ENCODE measurements at places on chromosomes 7 and 10.

GRCh38 chr7:158315326-158315725, 272.3 kb downstream of the PTPRN2 start:
- DNase-seq = no peak

- DNase-seq = no peak
Observed at GRCh38 chr10:124711145-124711544, 33.0 kb downstream of the FAM53B start.

DNA sequence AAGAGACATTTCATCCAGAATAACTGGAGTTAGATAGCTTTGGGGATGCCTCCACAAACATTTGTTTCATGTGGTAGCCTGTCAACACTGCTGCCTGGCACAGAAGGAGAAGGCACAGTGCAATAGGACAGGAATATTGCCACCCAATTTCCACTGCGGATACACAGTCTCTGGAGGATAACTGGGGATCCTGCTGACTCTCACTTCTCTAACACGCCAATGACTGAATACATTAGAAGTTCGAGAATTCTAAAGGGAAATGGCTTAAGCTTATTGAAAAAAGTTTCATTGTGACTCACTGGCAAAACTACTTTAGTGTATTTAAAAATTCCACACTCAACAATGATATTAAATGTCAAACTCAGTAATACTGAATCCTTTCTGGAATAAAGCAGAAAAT, 12.9 kb downstream of the ARL3 start:
- no peak for DNase-seq

GRCh38 chr10:122173337-122173736, 97.8 kb upstream of the BTBD16 start:
- DNase-seq = no peak

GRCh38 chr10:49408519-49409306, 12.8 kb upstream of the DRGX start:
- DNase-seq = no peak

GRCh38 chr10:103548581-103549348, 55.3 kb downstream of the NEURL1 start:
- DNase-seq = no peak

GRCh38 chr10:11162828-11163599, 145.3 kb downstream of the CELF2 start:
- no peak for DNase-seq

- no peak for DNase-seq
Observed at GRCh38 chr7:7148798-7149481, 33.4 kb upstream of the C1GALT1 start.

DNA sequence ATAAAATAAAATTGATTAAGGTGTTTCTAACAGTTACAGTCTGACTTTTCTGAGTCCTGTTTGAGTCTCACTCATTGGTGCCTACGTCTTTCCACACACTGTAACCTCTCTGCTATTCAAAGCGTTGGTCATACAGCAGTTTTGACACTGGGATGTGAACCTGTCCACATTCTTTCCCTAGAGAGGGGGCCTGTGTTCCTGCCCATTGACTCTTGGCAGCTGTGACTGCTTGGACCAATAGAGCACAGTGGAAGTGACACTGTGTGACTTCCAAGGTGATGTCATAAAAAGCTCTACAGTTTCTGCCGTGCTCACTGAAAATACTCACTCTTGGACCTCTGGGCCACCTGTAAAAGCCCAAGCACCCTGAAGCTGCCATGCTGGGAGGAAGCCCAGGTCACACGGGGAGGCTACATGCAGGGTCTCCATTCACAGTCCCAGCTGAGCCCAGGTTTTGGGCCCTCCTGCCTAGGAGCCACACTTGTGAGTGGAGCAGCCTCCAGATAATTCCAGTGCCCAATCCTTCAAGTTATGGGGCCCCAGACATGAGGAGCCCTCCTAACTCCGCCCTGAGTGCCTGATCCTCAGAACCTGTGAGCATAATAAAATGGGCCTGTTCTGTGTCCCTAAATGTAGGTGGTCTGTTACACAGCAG, 704 bp upstream of the ANTXRL start:
- no peak for DNase-seq

GRCh38 chr10:32114508-32114907, 58.3 kb upstream of the KIF5B start:
- DNase-seq = no peak

GRCh38 chr7:37920305-37920848, at the start of gene EPDR1:
TSS of gene EPDR1 (plus strand) at chr7:37920640. CDS start at chr7:37920940, 300 bp downstream.
- DNase-seq = no peak

DNA sequence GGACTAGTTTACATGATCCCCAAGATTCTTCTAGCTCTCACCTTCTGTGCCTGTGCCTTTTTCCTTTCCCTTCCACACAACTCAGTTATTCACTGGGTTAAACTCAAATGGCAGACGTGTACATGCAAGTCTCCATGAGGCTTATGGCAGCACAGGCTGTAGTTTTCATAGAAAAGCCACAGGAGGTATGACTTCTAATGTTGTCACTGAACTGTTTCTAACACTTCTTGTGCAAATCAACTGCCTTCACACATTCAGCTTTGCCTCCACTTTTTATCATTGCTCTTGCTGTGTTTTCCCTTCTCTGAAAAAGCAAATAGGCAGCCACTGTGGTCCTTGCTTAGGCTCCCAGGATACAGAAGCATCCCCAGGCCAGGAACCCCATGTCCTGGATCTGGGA, 5.3 kb upstream of the GIMAP5 start:
- DNase-seq = no peak

DNA sequence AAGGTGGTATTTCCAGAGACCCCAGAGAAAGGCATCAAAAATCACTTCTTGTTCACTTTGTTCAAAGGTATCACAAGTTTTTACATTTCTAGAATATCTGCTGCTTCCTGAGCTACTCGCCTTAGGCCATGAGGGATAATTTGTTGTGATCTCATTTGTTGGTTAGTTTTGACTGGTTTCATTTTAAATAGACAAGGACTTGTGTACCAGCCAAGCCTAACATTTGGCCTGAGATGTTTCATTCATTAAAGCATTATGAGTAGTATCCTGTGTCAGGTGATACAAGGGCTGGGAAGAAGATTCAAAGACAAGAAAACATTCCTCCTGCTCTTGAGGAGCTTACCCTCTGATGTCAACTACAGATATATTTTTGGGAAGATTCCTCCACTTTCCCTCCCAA, 170.3 kb upstream of the FAM171A1 start:
- no peak for DNase-seq

GRCh38 chr7:95066737-95067530, 159.5 kb downstream of the PPP1R9A start:
- peak; percentile 86 for DNase-seq

GRCh38 chr7:132576721-132577085, 433 bp upstream of the PLXNA4 start:
- no peak for DNase-seq

DNA sequence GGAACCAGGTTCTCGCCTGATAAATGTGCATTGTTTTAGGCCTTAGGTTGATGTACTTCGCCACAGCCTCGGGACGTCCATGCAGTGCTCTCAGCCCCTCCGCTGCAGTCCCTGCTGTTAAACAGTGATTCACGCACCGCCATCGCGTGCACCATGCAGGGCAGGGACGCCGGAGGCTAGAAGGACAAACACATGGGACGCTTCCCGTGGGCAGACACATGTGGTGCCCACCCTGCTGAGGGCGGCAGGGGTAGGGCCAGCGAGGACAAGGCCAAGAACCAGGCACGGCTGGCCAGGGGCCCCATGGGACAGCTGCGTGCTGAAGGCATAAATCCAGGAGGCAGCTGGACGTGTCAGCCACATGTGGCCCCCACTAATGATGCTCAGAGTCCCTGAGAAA, 394.7 kb downstream of the PTPRN2 start:
- DNase-seq = no peak

DNA sequence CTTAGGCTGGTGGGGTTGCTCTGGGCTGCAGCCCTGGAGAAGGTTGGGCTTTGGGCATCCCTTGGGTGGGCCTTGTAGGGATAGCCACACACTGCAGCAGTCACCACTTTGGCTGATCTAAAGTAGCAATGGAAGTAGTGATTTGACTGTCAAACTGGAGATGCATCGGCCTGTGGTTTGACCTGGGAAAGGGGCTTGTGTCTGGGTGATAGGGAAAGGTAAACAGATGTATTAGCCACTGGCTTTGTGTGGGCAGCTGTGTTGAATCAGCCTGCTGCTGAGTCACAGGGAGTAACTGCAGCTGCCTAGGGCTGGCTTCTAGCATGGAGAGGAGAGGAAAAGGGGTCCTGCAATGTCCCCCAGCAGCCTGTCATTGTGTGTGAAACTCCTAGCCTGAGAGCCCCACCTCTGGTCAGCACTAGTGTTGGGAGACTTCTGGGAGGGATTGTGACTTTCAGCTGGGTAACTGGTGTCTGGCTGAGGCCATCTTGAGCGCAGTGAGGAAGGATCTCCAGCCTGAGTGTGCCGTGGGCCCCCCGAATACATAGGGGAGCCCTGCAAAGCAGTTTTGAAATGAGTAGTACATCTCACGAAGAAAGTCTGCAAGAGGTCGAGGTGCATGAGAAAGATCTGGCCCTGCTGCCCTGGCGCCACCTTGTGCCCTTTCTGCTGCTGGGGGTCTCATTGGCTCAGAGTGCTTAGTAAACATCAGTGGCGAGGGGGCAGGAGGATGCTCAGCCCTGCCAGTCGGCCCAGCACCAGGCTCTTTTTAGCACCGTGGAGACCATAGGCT, 117.3 kb downstream of the FANK1 start:
- DNase-seq = no peak

DNA sequence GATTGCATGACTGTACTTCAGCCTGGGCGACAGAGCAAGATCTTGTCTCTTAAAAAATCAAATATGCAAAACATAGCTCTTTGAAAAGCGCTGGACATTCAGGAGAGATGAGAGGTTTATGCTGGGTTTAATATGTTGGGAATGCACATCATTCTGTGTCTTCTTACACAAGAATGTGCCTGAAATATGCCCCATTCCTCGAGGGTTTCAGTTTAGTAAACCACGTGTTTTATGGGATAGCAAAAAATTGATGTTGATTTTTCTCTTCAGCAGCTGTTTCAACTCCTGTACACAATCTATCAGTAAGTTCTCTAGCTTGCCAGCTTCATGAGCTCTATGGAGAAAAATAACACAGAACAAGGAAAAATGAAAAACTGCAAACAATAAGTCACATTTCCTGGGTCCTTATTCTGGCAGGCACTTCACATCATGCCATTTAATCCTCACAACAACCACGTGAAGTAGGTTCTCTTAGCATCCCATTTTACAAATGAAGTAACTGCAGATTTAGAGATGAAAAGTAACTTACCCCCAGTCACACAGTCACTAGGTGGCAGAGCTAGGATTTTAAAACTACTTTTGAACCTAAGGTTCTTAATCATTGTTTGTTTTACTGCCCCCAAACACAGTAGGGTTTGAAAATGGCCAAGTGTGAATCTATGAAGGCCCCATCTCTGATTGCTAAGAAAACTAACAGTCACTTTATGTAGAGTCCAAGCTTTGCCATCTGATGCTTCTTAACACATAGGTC, 423.6 kb downstream of the PHTF2 start:
- DNase-seq = no peak

- no peak for DNase-seq
Observed at GRCh38 chr10:50419756-50420155, 168.4 kb upstream of the ASAH2 start.

GRCh38 chr10:61975391-61975932, 74.0 kb downstream of the ARID5B start:
- no peak for DNase-seq

GRCh38 chr10:9342885-9343570, 1288.5 kb downstream of the GATA3 start:
- DNase-seq = no peak

GRCh38 chr7:52504561-52504960, 530.9 kb upstream of the POM121L12 start:
- DNase-seq = no peak

GRCh38 chr10:91589015-91589657, 43.7 kb downstream of the PPP1R3C start:
- no peak for DNase-seq

GRCh38 chr7:131554880-131555516, 1.4 kb downstream of the PODXL start:
- no peak for DNase-seq

DNA sequence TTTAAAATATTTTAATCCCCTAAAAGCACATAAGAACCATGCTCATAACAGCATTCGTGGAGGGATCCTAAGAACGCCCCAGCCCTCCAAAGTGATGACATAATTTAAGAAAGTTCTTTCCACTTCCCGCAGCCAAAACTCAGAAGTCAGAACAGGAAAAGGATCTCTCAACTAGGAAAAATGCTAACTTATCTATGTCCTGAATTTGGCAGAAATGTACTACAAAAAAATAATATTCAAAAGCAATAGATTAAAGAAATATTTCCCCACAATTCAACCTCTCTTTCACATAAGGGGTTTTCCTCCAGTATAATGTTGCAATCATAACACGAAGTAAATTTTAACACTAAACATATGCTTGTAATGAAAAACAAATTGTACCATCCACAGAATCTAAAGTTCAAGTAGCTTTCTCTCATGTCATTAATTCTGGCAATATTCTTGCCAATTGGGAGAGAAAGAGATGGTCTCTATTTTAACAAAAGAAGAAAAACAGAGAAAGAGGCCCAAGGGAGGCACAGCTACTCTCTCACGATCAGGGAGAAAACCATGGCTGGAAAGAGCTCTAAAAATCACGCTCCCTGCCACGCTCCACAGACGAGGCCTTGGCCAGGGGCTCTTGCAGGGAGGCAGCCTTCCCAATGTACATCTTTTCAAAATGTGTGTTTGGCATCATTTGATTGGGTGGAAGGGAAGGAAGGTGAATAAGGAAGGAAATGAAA, 22.9 kb downstream of the ASB13 start:
- DNase-seq = no peak

GRCh38 chr10:111117528-111118277, 40.9 kb downstream of the ADRA2A start:
- no peak for DNase-seq

DNA sequence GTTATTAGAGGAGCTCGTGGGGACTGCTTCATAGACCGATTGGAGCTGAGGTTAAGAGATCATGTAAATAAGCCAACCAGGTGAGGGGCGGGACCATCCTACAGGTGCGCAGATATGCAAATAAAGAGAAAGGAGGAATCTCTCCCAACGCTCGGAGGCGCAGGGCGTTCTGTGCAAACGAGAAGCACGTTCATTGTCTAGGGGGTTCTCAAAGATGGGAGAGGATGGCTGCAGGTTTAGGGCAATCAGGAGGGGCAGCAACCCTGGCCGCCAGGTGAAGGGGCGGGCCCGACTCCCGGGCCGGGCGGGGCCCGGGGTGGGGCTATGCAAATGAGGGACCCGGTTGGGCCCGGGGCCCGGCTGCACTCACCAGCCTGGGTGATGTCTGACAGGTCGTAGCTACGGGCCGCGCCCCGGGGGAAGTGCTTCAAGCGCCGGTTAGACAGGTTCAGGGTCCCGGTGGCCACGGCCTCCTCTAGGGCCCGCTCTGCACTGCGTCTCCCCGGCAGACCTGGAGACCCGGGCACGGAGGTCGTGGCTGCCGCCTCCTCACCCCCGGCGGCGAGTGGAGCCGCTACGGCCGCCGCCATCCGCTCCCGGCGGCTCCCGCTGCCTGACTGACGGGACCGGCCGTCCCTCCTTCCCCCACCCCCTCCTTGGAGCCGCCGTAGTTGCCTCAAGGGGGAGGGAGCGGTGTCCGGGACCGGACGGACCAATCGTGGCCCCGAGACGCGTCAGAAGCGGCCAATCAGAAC, at the start of gene LRCH4:
Gene LRCH4, minus strand, starts transcription at position 619 of the 755 bp plus-strand sequence. Its CDS starts 29 bp downstream, at position 590.
- no peak for DNase-seq

GRCh38 chr7:47392241-47392759, 189.6 kb downstream of the TNS3 start:
- DNase-seq = no peak

- DNase-seq = no peak
Observed at GRCh38 chr10:102962951-102963755, 45.1 kb downstream of the CNNM2 start.
